ENCODE measurements at places on chromosomes 5 and 9. TPM values are rescaled to one million over a fixed set of nuclear protein-coding genes. Genes with fewer than 3 reads are reported as not detected.
A peak's percentile ranks its signal among the peaks of the same experiment; 100 is the strongest.

DNA sequence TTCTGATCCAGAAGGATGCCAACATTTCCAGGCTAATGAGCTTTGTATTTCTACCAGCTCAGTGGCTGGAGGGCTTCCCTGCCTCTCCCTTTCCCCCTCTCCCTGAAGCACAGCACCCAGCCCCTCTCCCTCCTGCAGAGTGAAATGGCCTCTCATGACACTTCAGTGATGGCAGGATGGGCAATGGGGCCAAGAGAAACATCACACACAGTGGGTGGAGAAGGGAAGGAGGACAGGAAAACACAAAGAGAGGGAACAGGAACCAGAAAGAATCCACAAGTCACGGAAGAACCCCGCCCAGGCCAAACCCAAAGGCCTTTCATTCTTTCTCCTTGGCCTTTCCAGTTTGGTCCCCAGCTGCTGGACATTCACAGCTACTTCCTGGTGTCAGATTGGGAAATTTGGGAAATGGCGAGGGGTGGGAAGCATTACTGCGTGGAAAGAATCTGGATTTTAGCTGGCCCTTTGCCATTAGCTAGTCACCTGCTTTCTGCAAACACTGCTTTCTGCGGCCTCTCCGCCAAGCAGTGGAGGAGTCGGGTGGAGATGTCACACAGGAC lies 82.6 kb downstream of the GLDC start:
- no peak for DNase-seq

DNA sequence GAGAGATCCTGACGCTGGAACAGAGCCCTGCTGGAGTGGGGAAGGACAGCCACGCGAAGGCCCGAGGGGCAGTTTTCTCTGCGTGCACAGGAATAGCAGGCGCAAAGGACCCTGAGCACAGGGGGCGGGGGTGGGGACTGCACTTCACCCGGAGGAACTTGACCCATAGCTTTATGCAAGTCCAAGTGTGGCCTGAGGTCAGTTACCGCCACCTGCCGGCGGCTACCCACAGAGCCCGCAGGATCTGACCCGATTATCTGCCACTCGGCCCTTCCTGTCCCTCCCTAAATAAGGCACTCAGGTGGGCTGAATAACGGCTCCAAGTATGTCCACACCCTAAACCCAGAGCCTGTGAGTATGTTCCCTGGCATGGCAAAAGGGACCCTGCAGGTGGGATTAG lies 65.4 kb upstream of the FCN1 start:
- no peak for DNase-seq

- no peak for DNase-seq
Measured at GRCh38 chr5:130777794-130778193, 387.3 kb downstream of the HINT1 start.

DNA sequence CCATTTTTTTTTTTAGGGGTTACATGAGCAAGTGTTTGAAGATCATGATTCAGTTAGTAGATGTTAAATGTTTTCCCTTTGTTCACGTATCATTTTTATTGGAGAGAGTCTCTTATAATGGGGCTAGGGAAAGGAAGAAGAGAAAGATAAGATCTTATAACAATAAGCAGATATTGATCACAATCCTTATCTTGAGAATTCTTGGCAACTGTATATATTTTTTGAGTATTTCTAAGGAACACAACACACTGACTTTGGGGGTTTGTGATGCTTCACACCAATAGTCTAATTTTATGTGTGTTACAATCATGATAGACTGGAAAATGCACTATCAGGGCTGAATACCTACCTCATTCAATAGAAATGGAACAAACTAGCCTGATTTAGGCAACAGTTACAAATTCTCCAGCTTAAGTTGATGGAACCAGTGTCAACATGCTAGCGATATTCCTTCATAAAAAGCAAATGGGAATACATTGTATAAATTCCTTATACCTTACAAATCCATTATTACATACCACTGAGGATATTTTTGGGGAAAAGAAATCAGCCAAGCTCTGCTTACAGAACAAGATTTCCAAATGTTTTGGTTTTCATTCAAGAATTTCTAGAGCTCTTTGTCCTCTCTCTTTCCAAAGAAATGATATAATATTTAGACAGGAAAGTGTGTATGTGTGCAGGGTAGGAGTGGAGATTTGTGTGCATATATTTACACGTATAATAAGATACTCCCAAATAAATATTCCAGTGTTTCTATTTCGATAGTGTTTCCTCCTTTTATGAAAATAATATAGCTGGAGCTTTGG lies 41.5 kb downstream of the SVEP1 start:
- no peak for DNase-seq

- no peak for DNase-seq
Measured at GRCh38 chr9:111838439-111838838, 43.7 kb upstream of the SHOC1 start.

- no peak for DNase-seq
Measured at GRCh38 chr9:117643288-117643654, 60.9 kb upstream of the TLR4 start.

DNA sequence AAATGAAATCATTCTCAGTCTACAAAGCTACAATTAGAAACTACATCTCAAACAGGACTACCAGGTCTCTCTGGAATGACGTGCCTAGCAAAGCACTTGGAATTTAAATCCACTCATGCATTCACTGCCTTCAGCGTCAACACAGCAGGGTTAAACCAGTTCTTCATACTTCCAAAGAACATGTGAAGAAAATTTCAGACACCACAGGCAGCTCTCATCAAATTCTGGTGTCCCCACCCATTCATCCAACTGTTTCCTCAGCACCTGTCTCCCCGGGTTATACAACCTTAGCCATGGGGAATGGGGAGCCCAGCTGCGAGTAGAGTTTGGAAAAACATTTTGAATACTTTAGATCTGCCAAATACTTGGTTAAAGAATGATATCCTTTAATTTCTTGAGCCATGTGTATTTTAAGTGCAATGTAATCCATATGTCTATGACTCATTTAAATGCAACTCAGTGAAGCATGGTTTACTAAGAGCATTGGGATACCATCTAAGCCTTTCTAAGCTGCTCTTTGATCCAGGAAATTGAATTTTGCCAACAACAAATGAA lies 17.5 kb downstream of the ADAM19 start:
- no peak for DNase-seq

GRCh38 chr5:15034379-15034778 lies 162.8 kb upstream of the ANKH start:
- no peak for DNase-seq

GRCh38 chr5:173941758-173942401 lies 47.1 kb upstream of the C5orf47 start:
- DNase-seq = no peak

GRCh38 chr5:157076558-157076957 lies 17.6 kb upstream of the HAVCR1 start:
- DNase-seq = no peak

GRCh38 chr9:21770871-21771560 lies 31.4 kb upstream of the MTAP start:
- DNase-seq = peak; percentile 51

Gene SLC4A9
- total RNA-seq = 0.49 TPM

Gene ALDH1A1
- 0.44 TPM for total RNA-seq

Gene DAB2
- total RNA-seq = 5.5 TPM

Gene DCANP1
- not detected for total RNA-seq

Measured in HCT116 (cell line).